ENCODE measurements at places on chromosomes 4 and X.

DNA sequence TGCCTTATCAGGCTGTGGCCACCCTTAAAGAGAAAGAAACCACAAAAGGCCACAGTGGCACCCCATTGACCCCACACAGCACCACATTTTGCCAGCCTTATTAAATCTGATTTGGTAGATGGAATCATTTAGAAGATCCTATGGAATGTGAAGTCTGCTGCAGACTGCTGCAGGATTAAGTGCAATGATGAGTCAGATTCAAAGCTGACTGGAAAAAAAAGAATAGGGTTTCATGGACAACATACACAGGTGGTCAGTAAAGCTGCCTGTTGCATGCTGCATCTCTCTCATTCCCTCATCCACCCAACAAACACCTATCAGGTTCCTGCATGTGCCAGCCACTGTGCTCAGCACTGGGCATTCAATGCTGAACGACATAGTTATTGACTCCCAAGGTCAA lies 56.6 kb downstream of the CHST7 start:
- no peak for DNase-seq

DNA sequence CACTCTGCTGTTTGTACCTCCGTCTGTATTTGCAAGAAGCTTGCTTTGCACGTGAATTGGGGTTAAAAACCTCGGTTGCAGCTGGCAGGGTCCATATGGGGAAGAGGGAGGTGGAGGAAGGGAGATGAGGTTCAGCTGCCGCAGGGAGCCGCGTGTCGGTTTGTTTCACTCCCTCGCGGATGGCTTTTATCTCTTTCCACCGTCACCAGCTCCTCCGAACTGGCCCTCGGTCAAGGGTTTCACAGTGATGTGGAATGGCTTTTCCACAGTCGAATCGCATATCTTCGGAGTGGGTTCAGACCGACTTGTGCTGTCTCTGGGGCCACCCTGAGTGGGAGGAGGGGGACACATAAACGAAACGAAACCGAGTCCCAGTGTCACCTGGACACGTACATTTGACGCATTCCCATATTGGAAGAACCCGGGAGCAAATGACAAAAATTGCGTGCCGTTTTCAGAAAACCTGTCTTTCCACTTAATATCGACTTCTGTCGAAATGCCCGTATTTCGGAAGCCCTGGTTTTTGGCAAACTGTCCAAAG lies 929 bp downstream of the ZBTB33 start:
- DNase-seq: no peak

GRCh38 chr4:137980641-137981040 lies 261.5 kb downstream of the SLC7A11 start:
- no peak for DNase-seq

DNA sequence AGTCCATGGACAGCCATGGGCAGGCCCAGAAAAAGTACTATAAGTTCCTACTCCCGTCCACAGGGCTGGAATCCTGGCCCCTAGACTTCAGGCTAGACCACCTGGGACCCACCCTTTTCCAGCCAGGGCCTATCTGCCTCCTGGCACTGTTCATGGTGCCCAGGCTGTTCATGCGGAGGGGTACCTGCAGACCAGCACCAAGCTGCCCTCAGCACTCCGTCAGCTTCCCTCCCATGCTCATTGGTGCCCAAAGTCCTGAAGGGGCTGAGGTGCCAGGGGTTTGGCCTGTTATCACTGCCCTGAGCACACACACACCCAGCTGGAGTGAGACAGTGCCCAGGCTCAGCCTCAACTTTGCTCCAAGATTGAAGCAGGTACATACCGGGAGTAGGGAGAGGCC lies 477.7 kb downstream of the STPG2 start:
- DNase-seq: no peak
